ENCODE measurements at places on chromosomes 16 and 17.
A peak's percentile ranks its signal among the peaks of the same experiment; 100 is the strongest.

- DNase-seq: no peak
Observed at GRCh38 chr16:5640883-5641282, 543.3 kb upstream of the EEF2KMT start.

DNA sequence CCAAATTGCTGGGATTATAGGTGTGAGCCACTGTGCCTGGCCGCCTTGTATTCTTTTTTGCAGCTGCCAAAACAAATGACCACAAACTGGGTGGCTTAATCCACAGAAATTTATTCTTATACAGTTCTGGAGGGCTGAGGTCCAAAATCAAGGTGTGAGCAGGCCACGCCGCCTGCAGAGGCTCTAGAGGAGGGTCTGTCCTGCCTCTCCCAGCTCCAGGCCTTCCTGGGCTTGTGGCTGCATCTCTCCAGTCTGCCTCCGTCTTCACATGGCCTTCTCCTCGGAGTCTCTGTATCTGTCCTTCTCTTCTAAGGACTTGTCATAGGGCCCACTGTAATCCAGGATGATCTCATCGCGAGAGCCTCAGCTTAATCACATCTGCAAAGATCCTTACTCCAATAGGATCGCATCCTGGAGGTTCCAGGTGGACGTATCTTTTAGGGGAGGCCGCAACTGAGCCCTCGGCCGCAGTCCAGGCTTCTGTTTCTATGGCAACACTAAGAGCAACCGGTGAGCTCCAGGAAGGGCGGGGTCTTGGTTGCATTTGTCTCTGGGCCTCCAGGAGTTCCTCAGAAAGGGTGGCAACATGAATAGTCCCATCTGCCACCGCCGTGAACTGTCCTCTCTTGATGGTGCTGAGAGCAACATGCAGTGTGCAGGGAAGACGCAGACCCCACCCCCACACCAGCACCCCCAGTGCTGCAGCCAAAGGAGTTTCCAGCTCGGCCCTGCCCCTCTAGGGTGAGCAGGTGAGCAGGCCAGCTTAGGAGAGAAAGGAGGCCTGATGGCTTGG lies 29.5 kb upstream of the CREBBP start:
- no peak for DNase-seq

- no peak for DNase-seq
Observed at GRCh38 chr17:60804831-60805230, 127.2 kb downstream of the BCAS3 start.

DNA sequence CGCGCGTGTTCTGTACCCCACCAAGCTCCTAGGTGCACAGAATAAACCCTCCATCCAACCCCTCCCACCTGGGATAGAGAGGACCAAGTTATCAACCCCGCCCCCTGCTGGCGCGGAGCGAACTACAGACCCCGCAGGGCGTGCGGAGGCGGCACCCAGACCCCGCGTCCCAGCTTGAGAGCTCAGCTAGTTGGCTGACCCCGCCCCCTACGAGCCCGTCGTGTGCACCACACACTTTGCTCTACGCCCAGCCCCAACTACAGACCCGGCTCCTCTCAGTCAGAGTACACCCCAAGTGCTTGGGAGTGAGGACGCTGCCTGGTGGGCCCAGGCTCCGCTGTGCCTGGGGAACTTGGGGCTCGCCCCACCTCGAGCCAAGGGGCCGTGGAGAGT lies 1.5 kb downstream of the GRIN2A start:
- DNase-seq: peak; percentile 13

- no peak for DNase-seq
Observed at GRCh38 chr16:50068550-50068949, 2.8 kb downstream of the HEATR3 start.

DNA sequence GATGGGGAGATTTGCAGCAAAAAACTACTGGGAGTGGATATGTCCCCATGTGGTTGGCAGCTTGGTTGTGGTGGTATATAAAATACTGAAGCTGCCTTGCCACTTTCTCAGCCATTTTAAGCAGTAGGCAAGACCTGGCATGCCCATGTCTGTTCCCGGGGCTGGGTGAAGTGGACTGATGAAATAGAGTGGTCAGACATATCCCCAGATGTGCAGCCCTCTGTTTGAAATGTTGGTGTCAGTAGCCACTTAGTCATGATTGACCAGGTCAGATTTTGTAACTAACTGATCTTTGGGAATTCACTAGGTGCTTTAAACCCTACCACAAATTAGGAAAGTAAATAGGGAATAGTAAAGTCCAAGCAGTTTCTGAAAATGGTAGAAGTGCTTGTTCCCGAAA lies 151.6 kb downstream of the PHKB start:
- no peak for DNase-seq

DNA sequence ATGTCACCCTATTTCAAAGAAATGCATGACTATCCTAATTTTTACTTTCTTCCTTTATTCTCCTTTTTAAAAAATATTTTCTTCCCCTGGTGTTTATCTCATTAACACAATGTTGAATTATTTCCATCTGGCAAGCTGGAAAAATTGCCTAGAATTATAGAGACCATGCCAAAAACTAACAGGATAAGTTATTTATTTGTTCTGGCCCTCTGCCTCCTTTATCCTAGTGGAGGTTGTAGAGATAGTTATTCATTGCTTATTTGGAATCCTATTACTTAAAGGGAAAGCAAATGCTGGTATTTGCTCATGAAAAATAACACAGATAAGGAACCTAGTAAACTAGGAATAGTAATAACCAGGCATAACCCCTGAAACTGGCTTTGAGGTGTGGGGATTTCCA lies 684.9 kb upstream of the KIF2B start:
- no peak for DNase-seq

DNA sequence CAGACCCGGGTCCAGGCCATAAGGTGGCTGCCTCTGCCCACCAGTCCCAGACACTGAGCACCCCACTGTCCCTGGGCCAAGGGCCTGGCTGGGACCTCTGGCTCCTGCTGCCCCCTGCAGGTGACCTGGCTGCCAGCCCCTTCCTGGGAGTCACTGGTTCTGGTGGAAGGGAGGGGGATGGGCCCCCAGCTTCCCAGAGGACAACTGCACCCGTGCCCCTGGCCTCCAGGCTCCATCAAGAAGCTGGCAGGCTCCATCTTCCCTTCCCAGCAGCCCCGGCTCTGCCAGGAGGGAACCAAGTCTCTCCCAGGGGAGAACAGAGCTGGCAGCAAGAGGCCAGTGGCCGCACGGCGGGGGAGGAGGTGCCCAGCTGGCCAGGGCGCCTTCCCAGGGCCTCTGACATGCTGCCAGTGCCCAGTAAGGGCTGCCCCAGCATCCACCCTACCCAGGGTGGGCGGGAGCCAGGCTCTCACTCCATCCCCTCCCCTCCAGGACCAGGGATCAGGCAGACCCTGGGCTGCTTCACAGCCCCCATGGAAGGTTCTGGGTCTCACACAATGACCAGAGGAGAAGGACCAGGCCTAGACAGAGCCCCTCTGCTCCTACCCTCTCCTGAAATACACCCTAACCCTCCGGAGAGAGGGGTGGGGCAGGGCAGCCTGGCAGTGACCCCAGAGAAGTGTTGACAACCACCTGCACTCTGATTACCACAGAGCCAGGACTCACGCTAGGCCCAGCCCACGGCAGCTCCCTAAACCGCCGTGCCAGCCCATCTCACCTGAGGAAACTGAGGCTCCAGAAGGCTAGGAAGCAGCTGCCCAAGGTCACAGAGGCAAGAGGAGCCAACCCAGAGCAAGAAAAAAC lies 3.6 kb downstream of the CLUH start:
- no peak for DNase-seq

DNA sequence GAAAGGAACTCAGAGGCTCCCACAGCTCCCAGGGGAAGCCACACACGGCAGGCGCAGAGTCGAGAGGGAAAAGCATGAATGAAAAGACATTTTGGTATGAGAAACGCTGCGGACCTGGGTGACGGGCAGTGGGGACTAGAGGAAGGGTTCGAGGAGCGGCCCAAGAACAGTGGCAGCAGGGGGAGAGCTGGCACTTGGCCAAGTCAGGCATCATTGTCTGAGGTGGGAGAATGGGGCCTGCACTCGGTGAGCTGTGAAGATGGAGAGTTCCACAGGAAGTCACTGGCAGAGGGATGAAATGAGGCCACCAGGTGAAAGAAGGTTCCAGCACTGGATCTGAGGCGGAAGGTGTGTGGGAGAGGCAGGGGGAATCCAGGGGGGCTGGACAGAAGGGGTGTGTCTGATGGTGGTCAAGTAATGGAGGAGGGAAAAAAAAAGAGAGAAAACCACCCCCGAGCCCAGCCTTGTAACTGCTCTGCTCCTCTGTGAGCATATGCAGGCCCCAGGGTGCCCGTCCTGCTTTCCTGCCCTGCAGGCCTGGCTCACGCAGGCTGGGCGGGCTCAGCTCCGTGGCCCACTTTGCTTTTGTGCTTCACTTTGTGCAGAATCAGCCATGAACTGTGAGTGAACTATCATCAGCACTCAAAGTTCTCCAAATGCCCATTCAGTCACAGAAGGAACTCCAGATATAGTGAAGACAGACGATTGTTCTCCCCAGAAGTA lies 31.8 kb downstream of the TMEM204 start:
- no peak for DNase-seq

- DNase-seq: no peak
Observed at GRCh38 chr17:81200695-81201580, 21.8 kb downstream of the CEP131 start.

DNA sequence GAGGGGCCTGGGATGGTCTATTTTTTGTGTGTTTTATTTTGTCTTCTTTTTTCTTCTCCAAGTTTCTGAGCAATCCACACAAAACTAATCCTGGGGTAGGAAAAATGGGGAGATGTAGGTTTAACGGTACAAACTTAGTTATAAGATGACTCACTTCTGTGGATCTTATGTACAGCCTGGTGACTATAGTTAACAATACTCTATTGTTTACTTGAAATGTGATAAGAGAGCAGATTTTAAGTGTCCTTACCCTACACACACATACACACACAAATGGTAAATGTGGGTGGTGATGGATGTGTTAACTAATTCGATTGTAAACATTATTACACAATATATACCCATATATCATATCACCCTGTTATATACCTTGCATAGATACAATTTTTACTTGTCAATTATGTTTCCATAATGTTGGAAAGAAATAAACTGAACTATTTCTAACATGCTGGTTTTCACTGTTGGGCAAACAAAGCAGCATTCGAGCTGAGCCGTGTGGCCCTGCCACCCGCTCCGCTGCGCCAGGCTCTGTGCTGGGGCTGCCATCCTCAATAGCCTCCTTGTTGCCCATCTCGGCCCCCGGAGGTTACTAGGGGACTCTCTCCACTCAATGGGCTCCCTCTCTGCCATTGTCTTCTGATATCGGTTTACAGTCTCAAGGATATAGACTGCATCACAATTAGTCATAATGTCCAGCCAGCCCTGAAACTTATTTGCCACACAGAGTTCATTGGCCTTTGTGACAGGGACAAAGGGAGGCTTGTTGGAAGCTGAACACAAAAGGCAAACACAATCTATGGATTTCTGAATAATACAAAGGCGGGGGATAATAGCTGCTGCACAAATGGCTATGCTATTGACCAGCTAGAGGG lies 380.3 kb upstream of the MAF start:
- no peak for DNase-seq

DNA sequence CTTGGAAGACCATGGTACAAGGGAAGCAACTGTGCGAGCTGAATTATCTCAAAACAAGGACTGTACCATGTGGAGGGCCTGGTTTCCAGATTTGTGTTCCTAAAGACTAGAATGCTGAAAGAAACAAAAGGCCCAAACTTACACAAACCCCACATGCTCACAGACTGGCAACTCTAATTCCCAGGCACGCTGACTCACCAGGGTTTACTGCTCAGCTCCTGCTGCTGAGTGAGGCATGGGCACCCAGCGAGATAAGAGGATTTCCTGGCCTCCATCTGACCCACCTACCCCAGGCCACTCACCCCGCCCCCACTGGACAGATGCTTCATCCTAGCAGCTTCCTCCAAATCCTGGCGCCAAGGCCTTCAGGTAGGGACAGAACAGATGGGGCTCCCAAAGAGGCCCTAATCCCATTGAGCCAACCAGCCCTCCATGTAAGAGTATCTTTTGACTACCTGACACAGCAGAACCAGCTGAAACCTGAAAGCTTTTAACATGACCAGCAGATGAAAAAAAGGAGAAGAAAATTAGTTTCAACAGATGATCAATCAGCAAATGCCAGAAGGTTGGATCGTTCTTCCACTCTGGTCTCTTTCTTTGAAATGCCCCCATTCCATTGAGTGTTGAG lies 33.9 kb downstream of the DCUN1D3 start:
- DNase-seq: no peak

DNA sequence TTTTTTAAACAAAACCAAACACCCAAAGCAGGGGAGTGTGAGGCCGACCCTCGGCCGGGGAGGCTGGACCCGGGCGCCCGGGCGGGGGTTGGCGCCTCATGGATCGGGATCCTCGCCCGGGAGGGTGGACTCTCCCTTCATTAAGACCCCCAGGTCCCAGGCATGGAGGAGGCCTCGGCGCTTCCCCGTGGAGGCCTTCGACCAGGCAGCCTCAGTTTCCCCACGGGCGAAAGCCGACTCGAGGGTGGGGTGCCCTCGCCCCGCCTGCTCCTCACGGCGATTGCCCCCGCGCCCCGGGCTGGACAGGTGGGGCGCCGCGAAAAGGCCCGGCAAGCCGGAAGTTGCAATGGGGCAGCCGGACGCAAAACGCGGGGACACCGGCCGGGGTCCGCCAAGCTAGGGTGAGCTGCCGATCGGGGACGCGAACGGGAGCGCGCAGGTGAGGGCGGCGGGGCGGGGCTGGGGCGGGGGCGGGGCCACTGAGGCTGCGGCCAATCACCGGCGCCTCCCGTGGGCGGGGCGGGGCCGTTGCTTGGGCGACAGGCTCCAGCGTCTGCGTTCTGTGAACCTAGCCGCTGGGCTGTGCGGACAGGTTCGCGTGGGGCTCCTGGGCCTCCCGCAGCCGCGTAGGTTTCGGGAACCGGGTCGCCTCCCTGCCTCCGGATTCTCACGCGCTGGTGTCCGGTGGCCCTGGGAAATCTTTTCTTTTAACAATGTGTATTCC lies 6.0 kb upstream of the ZNF205 start:
- no peak for DNase-seq

GRCh38 chr17:3557768-3558583 lies at the start of gene TRPV3:
TRPV3 (minus strand) TSS chr17:3557812; CDS start chr17:3554850, 2,962 bp downstream.
- no peak for DNase-seq

DNA sequence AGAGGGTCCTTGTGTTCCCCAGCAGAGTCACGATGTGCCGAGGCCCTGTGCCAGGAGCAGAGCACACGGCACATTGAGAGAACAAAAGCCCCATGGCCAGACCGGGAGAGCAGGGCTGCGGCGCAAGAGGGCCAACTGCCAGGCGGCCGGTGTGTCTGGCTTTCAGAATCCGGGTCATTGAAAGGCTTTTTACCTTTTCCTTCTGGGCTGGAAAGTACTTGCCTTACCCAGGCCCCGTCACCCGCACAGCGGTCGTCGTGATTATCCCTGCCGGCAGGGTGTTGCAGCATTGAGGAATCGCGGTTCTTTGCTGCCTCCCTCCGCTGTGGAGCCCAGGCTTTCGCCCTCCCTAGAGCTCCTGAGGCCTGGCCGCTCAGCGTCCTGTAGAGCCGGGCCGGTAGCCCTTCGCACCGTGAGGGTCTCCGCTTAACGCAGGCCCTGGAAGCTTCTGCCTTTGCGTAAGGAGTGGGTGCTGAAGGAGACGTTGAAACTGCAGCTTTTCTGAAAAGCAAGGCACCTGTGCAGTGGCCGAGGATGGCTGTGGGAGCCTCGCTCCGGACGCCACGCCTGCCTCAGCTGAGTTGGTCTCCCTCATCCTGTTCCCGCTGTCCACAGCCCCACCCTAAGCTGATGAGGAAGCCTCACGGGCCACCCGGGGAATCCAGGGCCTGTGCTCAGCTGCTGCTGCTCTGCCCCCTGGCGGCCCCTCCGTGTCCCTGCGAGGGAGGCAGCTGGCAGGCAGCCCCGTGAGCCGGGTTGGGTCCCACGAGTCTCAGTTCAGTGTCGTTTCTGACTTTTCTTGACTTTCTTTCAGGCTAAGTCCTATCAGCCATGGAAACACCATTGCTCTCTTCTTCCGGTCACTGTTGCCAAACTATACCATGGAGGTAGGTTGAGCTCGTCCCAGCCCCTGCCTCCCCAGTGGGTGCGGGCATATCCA lies 8.6 kb upstream of the MC1R start:
- DNase-seq: no peak
